ENCODE measurements at places on chromosomes 12 and 14. TPM values are rescaled to one million over a fixed set of nuclear protein-coding genes. Genes with fewer than 3 reads are reported as not detected.
A peak's percentile ranks its signal among the peaks of the same experiment; 100 is the strongest.

GRCh38 chr12:82523996-82524395, 162.7 kb upstream of the TMTC2 start:
- H3K4me1 ChIP-seq: no peaks in the 10 kb centered on the region
- DNase-seq: no peak
- H3K36me3 ChIP-seq: no peaks in the 10 kb centered on the region
- peaks cover 10% of the 10 kb centered on the region for H3K27me3 ChIP-seq
- no peak overlapping the region for H3K27ac ChIP-seq
- no peak overlapping the region for H3K4me3 ChIP-seq

DNA sequence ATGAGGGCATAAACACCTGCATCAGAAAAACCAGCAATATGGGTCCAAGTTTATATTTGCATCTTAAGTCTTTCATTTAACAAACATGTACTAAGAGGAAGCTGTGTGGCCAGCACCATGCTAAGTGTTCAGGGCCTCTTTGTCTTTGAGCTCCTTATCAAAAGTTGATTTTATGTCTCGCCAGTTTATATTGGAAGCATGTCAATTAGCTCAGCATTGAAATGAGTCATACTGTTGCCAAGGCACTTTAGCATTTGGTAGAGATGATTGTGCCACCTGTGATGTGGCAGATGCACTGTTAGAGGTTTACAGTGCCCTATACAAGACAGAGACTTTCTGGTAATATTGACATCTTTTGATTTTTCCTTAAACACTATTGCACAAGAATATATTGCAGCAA, 68.5 kb downstream of the BHLHE41 start:
- no peaks in the 10 kb centered on the region for H3K27me3 ChIP-seq
- H3K36me3 ChIP-seq: peaks cover 12% of the 10 kb centered on the region
- H3K27ac ChIP-seq: no peak overlapping the region
- peaks cover 3% of the 10 kb centered on the region for H3K4me1 ChIP-seq
- no peak overlapping the region for H3K4me3 ChIP-seq

DNA sequence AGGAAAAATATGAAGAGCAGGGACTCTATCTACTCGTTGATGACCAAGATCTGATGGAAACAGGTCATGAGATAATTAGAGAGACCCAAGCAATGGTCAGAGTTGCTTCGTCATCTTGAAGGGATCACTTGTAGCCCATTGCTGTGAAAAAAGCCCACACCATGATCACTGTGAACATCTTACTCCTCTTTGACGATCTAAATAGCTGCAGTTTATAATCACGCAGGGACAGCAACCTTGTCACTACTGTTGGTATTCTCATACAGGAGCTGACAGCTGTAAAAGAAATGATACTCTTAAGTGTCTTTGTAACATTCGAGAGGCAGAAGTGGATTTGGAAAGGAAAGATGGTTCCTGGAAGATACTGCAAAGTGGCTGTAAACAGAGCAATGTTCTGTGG, 33.7 kb upstream of the RERGL start:
- H3K36me3 ChIP-seq: peaks cover 3% of the 10 kb centered on the region
- H3K27me3 ChIP-seq: no peaks in the 10 kb centered on the region
- no peak overlapping the region for H3K4me3 ChIP-seq
- H3K4me1 ChIP-seq: no peaks in the 10 kb centered on the region
- DNase-seq: no peak

DNA sequence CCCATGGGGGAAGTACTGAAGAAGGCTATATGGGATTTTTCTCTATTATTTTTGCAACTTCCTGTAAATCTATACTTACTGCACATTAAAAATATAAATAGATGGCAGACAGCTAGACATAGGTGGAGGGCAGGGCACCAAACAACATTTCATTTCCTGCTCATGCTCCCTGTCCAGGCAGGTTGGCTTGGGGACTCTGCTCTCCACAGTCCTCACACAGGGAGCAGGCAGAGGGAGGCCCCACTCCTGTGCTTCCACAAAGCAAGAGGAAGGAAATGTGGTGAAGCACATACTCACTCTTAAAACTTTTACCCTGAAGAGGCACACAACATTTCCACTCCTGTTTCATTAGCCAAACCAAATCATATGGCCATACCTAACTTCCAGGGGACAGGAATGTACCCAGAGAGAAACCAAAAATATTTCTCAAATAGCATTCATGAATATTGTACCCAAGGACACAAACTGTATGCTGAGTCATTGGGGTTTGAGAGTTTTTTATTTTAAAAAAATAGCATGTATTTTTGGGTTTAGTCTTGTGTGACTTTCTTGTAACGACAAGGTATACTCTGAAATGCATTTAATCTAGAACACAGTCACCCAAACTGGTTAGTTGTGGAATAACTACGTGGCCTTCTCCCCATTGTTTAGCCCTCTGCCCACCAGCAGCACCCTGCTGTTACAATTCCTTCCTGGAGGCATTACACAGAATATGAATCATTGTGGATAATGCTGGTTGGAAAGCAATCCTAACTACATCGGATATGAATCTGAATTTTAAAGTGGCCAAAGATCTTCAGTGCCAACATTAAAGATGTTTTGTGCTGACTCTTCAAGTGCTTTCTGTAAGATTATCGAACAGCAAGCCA, 40.9 kb downstream of the RTN1 start:
- no peak overlapping the region for H3K4me3 ChIP-seq
- no peak for DNase-seq
- no peaks in the 10 kb centered on the region for H3K36me3 ChIP-seq
- H3K27ac ChIP-seq: no peak overlapping the region
- peaks cover 5% of the 10 kb centered on the region for H3K4me1 ChIP-seq

DNA sequence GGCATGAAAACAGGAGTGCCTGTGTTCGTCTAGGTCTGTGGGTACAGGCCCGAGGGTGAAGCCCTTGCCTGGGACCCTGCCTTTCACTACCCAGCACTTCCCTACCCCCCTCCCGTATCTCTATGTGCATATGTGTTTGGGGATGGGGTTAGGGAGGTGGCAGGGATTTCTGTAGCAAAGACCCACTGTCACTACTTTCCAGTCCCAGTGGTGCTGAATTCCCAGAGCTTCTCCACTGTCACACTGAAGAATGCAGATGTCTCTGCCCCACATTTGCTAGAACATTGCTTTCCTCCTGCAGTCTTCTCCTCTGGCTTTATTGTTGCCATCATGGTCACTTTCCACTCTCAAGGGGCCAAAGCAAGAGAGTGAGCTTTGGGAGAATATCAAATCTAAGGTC, 203.9 kb downstream of the MYRFL start:
- no peak overlapping the region for H3K27ac ChIP-seq
- H3K36me3 ChIP-seq: no peaks in the 10 kb centered on the region
- no peak for DNase-seq
- H3K4me3 ChIP-seq: no peak overlapping the region
- no peaks in the 10 kb centered on the region for H3K27me3 ChIP-seq

GRCh38 chr12:119593578-119594398, at the start of gene TMEM233:
Gene TMEM233, plus strand, starts transcription at chr12:119593774. Its CDS starts 75 bp downstream, at chr12:119593849.
- no peak within 1 kb of the TSS for H3K27ac ChIP-seq
- peak within 1 kb of the TSS; percentile 60 for H3K4me3 ChIP-seq

DNA sequence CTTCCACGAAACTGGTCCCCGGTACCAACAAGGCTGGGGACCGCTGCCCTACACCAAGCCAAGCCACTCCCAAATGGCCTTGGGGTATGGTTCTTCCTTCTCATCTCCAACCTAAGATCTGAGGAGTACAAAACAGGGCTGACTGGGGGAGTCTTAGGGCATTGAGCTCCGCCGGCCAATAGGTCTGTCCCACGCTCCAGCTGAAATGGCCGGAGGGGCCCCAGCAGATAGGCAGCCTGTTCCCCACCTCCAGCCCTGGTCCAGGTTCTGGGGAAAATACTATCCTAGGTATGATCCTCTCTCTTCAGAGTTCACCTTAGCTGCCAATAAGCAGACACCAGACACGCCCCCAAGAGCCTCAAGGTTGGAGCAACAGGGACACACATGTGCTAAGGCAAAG, 90.2 kb downstream of the ACTN1 start:
- H3K27ac ChIP-seq: no peak overlapping the region
- no peaks in the 10 kb centered on the region for H3K4me1 ChIP-seq
- no peaks in the 10 kb centered on the region for H3K27me3 ChIP-seq
- no peak overlapping the region for H3K4me3 ChIP-seq
- no peak for DNase-seq
- peaks cover 13% of the 10 kb centered on the region for H3K36me3 ChIP-seq

- no peaks in the 10 kb centered on the region for H3K27me3 ChIP-seq
- peak overlapping the region; percentile 66 for H3K4me3 ChIP-seq
- DNase-seq: no peak
Observed at GRCh38 chr14:60095231-60095630, 3.5 kb downstream of the PCNX4 start.

DNA sequence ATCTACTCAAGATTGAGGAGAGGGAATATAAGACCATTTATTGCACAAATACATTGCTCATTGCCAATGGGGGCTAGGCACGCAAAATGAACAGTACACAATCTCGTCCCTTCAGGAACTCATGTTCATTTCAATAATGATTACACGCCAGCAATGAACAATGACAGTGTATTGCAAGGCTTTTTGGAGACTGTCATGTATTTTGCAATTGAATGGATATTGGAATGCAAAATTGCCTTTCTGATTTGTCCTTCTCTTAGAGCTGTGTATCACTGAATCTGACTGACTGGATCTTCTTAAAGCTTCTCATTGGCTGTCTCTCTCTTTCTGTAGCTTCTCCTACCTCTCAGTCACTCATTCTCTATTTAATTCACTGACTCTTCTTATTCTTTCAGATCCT, 400.2 kb upstream of the DCN start:
- no peak overlapping the region for H3K4me3 ChIP-seq
- H3K27ac ChIP-seq: peak overlapping the region; percentile 37
- no peaks in the 10 kb centered on the region for H3K27me3 ChIP-seq
- no peaks in the 10 kb centered on the region for H3K36me3 ChIP-seq
- no peak for DNase-seq

DNA sequence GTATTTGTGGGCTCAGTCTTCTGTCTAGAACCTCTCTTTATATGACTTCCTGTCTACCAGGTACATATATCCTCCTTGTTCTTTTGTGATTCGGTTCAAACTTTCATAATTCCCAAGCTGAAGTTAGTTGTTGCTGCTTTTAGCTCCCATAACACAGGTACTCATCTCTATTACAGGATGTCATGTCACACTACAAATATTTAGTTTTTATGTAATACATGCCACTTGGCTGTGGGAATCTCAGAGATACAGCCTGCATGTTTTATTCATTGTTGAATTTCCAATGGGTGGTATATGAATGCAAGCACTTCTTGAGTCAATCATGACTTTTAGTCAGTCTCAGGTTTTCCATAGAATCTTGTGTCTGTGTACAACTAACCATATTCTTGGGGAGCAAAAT, 122.7 kb downstream of the SINHCAF start:
- no peak overlapping the region for H3K4me3 ChIP-seq
- no peaks in the 10 kb centered on the region for H3K36me3 ChIP-seq
- no peak overlapping the region for H3K27ac ChIP-seq
- peaks cover 5% of the 10 kb centered on the region for H3K4me1 ChIP-seq

- H3K4me1 ChIP-seq: peaks cover 19% of the 10 kb centered on the region
- H3K27ac ChIP-seq: no peak overlapping the region
- H3K27me3 ChIP-seq: no peaks in the 10 kb centered on the region
- DNase-seq: no peak
Observed at GRCh38 chr14:89277203-89277602, 139.8 kb downstream of the FOXN3 start.

DNA sequence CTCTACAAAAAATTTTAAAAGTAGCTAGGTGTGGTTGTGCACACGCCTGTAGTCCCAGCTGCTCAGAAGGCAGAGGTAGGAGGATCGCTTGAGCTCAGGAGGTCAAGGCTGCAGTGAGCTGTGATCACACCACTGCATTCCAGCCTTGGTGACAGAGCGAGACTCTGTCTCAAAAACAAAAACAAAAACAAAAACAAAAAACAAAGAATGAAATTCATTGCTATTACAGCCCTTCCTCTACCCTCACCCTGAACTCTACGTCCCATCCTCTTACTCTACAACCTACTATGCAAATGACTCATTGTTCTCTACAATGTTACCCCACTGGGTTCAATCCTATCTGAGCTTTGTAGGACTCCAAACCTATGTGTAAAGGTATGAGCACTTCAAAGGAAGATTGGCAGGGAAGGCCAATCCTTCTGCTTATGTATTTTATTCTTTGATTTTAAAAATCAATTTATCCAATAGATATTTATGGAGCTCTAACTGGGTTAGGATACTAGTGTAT, 39.3 kb downstream of the NINJ2 start:
- H3K27ac ChIP-seq: no peak overlapping the region
- no peaks in the 10 kb centered on the region for H3K36me3 ChIP-seq
- no peak for DNase-seq
- H3K27me3 ChIP-seq: no peaks in the 10 kb centered on the region
- no peak overlapping the region for H3K4me3 ChIP-seq

GRCh38 chr14:105165761-105166485, 2.7 kb downstream of the JAG2 start:
- H3K4me1 ChIP-seq: peaks cover 7% of the 10 kb centered on the region
- peaks cover 27% of the 10 kb centered on the region for H3K27me3 ChIP-seq
- DNase-seq: no peak
- no peak overlapping the region for H3K4me3 ChIP-seq
- H3K36me3 ChIP-seq: no peaks in the 10 kb centered on the region
- no peak overlapping the region for H3K27ac ChIP-seq

DNA sequence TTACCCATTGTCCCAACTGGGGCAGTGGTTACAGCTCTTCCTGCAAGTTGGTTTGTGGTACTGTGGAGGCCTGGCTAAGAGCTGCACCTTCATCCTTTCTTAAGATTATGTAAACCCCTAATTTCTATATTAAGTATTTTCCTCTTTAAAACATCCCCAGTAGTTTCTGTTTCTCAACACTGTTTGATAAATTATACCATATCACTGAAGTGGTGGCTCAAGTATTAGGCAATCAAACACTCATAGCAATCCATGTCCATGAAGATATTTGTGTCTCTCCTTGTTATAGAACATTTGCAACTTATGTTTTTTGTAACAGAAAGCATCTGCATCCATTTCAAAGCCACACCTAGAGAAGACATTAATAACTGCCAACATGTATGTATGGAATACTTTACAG, 31.8 kb downstream of the ATXN3 start:
- H3K36me3 ChIP-seq: peaks cover 2% of the 10 kb centered on the region
- H3K4me1 ChIP-seq: no peaks in the 10 kb centered on the region
- no peak overlapping the region for H3K4me3 ChIP-seq
- no peak overlapping the region for H3K27ac ChIP-seq

- peaks cover 62% of the 10 kb centered on the region for H3K4me1 ChIP-seq
- no peak overlapping the region for H3K4me3 ChIP-seq
- H3K27ac ChIP-seq: peak overlapping the region; percentile 81
- H3K27me3 ChIP-seq: no peaks in the 10 kb centered on the region
- no peaks in the 10 kb centered on the region for H3K36me3 ChIP-seq
Observed at GRCh38 chr12:104736307-104736706, 221.8 kb downstream of the SLC41A2 start.

- DNase-seq: no peak
- no peaks in the 10 kb centered on the region for H3K36me3 ChIP-seq
- H3K4me1 ChIP-seq: no peaks in the 10 kb centered on the region
- H3K27ac ChIP-seq: no peak overlapping the region
- no peaks in the 10 kb centered on the region for H3K27me3 ChIP-seq
Observed at GRCh38 chr12:27861428-27862167, 81.6 kb upstream of the MANSC4 start.

GRCh38 chr12:75528272-75528671, 16.9 kb upstream of the KRR1 start:
- no peak for DNase-seq
- H3K4me3 ChIP-seq: no peak overlapping the region
- H3K27ac ChIP-seq: no peak overlapping the region
- no peaks in the 10 kb centered on the region for H3K27me3 ChIP-seq
- no peaks in the 10 kb centered on the region for H3K36me3 ChIP-seq
- peaks cover 14% of the 10 kb centered on the region for H3K4me1 ChIP-seq

The OLR1 gene
- not detected for total RNA-seq

The CCDC175 gene
- 0.19 TPM for total RNA-seq

The MMP14 gene
- total RNA-seq: 63.2 TPM

The EVL gene
- 218 TPM for total RNA-seq

The ZBTB25 gene
- total RNA-seq: 14.1 TPM

The FOXM1 gene
- 147 TPM for total RNA-seq

The OAS1 gene
- not detected for total RNA-seq

The RIMBP2 gene
- total RNA-seq: 4.5 TPM

The GNG2 gene
- total RNA-seq: 174 TPM

Data from neural crest cell (in vitro differentiated cells).